Stimulated activated CD4-positive, alpha-beta T cell treated with anti-CD3 and anti-CD28 coated beads, TNF-alpha, amount 100 ng/mL, for 48 hours (primary cell): ENCODE measurements at places on chromosomes 7 and 10.

GRCh38 chr7:108421720-108422331 lies 34.4 kb downstream of the NRCAM start:
- no peak for DNase-seq

GRCh38 chr7:2971914-2972834 lies 71.5 kb downstream of the CARD11 start:
- no peak for DNase-seq

DNA sequence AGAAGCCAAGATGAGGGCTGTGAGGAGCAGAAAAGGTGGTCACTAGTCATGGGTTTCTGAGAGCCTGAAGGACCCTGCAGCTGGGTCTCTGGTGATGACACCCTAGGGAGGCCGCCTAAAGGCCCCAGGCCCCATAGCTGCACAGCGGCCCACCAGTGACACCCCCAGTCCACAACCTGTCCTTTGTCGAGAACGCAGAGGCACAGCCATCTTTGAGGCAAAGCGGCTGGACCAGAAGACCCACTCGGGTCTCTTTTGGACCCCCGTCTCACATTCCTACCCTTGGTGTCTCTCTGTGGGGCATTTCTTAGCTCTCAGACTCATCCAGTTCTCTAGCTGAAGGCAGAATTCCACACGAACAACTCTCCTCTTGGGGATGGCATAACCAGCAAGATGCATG lies 18.8 kb downstream of the JCAD start:
- DNase-seq: no peak

DNA sequence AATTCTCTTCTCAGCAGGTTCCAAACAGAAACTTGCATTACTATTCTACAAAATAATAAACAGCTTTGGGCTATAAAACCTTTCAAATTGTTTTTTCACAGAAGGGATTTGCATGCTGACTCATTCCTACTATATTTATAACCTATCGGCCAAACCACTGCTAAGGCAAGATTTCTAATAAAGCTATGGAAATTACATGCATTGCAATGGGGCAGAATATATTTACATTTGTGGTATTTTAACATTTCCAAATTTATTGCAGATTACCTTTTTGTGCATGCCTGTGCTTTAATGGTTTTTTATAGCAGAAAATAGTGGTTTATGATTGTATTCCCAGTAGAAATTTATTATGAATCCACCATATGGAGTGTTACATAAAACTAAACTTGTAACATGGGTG lies 69.0 kb upstream of the NPVF start:
- no peak for DNase-seq

GRCh38 chr10:35214607-35215020 lies 88.0 kb downstream of the CREM start:
- no peak for DNase-seq

GRCh38 chr10:101095550-101096213 lies 33.9 kb downstream of the KAZALD1 start:
- DNase-seq: peak; percentile 67

DNA sequence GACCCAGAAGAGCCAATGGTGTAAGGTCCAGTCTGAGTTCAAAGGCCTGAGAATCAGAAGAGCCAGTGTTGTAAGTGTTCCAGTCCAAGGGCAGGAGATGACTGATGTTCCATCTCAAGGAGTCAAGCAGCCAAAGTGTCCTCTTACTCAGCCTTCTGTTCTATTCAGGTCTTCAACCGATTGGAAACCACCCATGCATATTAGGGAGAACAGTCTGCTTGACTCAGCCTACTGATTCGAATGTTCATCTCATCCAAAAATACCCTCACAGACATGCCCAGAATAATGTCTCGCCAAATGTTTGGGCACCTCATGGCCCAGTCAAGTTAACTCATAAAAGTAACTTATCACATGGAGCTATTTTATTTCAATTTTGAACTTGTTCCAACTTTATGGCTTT lies 2.9 kb upstream of the WDFY4 start:
- DNase-seq: no peak

- no peak for DNase-seq
Observed at GRCh38 chr7:143280160-143280559, 4.6 kb upstream of the TMEM139 start.

- no peak for DNase-seq
Observed at GRCh38 chr7:100719523-100720278, 567 bp upstream of the EPO start.

DNA sequence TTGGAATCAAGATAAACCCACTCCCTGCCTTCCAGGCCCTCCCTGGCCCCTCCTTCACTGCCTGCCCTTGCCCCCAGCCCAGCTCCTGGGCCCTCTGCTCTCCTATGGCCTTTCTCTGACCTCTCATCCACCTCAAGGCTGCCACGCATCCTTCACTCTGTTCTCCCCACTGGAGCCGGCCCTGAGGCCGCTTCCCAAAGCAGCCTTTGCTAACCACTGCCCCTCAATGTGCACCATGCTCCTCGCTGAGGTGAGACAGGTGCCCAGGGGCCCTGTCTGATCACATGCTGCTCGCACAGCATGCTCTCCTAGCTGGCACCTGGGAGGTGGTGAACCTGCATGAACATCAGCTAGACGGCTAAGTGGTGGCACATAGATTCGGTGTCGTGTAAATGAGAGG lies 138.5 kb upstream of the RET start:
- DNase-seq: no peak

GRCh38 chr10:61993711-61994401 lies 92.4 kb downstream of the ARID5B start:
- no peak for DNase-seq

DNA sequence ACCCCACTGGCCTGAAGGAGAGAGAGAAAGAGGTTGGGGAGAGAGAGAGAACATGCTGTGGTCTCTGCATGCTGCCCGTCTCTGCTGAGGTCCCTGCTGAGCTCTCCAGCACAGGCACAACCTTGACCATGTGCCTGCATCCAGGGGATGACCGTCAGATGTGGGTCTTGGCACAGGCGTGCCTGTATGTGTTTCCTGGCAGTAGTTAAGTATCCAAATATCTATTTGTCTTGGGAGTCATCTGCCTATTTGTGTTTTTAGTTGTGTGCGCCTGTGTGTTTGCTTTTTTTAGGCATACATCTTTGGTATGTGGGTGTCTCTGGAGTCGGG lies 1.9 kb upstream of the UNC5B start:
- DNase-seq: no peak
